Stimulated activated CD8-positive, alpha-beta memory T cell treated with anti-CD3 and anti-CD28 coated beads, Interleukin-4, amount 100 ng/mL, for 1 hour (primary cell): ENCODE measurements at places on chromosomes 7 and 10.

GRCh38 chr10:100998991-100999741 is 442 bp upstream of the LZTS2 start:
- peak; percentile 59 for DNase-seq

DNA sequence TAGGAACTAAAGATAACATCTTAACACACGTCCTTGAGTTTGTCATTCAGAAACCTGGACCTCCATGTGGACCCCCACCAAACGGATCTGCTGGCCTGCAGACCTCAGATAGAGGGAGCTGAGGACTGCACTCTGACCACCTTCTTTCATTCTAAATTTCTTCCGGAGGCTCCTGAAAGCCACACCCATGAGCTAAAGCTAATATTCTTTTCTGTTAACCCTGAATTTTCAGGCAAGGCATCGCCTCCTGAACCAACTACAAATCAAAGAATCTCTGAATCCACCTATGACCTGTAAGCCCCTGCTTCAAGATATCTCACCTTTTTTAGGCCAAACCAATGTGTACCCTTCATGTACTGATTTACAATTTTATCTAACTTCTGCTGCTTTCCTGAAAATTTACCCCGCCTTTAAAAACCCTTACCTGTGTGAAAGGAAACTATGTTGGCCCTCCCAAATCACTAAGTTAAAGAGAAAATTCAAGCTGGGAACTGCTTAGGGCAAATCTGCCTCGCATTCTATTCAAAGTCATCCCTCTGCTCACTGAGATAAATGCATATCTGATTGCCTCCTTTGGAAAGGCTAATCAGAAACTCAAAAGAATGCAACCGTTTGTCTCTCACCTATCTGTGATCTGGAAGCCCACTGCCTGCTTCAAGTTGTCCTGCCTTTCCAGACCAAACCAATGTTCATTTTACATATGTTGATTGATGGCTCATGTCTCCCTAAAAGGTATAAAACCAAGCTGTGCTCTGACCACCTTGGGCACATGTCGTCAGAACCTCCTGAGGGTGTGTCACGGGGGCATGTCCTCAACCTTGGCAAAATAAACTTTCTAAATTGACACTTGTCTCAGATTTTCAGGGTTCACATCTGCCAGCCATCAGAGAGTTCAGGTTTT is 7.7 kb upstream of the MSMB start:
- DNase-seq: no peak

DNA sequence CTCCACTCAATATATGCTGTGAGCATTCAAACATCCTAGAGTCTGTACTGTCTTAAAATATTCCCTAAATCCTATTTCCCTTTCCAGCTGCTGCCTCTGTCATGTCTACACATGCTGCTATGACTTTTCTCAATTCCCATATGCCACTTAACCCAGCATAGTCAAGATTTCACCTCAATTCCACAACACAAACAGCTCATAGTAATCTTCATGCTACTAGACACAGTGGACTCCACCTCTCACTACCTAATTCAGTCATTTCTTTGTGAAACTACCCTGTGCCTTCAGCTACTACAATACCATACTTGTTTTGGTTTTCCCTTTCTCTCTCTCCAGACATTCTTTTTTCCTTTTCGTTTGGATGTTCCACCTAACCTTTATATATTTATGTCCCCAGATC is 45.5 kb downstream of the GSAP start:
- DNase-seq: no peak

- no peak for DNase-seq
These were observed 36.6 kb downstream of the KCNH2 start for GRCh38 chr7:150941351-150942000.

- DNase-seq: no peak
These were observed 229.7 kb downstream of the CDK14 start for GRCh38 chr7:90825779-90826178.

GRCh38 chr7:83143107-83143506 is 19.6 kb downstream of the PCLO start:
- no peak for DNase-seq

DNA sequence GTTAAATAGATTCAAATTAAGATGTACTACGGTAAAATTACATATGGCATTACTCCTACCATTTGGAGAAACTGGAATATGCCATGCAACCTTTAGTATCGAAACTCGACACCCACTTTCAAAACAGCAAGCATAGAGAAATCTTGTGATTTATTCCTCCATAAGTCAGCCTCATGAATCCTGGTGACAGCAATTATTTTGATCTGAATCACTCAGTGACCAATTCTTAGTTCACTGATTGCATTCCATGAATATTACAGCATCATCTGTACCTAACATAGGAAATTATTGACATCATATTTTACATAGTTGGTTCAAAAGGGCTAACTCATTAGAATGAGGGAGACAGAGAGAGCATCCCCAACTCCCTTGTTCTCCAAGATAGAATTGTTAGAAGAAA is 89.6 kb downstream of the CACNB2 start:
- no peak for DNase-seq

DNA sequence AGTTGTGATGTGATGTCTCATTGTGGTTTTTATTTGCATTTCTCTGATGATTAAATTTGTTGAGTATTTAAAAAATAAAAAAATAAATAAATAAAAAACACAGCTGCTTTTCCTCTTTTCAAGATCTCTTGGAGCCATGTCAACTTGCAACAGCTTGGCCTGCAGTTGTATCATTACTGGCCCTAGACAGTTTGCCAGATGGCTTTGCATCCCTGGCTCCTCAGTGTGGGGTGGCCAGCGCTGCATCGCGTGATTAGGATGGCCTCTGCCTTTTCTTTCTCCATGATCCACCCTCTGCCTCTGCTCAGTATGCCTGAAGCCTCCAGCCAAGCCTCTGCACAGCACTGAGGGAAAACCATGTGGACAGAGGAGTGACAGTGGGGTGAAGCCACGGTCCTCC is 96.8 kb downstream of the PPP1R3C start:
- DNase-seq: no peak

GRCh38 chr7:12092499-12093130 is 118.5 kb upstream of the TMEM106B start:
- DNase-seq: no peak

DNA sequence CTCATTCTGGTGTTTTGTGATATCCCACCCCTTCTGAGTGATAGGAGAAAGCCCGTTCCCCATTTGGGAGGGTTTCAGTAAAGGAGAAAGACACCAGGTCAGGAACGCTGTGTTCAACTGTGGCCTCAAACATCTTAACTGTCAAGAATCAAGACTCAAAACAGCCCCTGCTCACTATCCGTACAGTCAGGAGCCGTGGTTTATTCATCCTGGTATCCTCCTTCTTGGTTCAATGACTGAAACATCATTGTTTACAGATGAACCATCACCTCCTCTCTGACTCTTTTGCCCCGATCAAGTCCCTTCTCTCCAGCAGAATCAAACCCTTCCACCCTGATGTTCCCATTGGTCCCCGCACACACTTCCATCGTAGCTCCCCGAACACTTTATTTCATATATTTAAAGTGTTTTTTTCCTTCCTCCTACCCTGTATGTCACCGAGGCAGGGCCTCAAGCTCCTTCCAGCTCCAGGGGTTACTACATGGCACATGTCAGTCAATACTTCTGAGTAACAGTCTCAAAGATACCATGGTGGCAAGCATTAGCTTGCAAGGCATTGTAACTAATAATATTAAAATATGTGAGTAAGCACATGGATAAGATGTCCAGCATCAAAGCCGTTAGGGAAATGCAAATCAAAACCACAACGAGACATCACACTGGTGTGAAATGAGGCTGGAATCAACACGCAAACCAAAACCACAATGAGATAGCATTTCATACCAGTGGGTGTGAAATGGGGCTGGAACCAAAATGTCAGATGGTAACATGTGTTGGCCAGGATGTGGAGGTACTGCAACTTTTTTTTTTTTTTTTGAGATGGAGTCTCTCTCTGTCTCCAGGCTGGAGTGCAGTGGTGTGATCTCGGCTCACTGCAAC is 124.7 kb upstream of the C1QL3 start:
- DNase-seq: no peak

- DNase-seq: no peak
These were observed 60.4 kb downstream of the ADD3 start for GRCh38 chr10:110067960-110068770.

DNA sequence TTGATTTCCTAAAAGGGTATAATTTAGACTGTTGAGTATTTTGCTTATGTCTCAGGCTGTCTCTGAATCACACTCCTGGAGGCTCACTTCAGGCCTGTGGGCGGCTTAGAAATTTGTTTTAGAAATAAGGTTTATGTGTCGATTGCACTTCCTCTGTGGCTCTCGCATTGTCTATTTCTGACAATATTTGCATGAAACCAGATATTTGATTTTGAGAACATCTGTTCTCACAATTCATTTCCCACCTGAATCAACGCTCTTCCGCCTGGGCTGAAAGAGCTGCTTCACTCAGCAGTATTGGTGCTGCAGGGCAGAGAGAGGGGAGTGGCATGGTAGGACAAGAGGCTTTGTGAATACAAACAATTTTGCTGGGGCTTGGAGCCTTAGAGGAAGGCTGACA is 262.0 kb downstream of the ADRA2A start:
- no peak for DNase-seq

- DNase-seq: no peak
These were observed 12.1 kb upstream of the NPY start for GRCh38 chr7:24271938-24272337.

GRCh38 chr7:64775289-64775688 is 18.9 kb upstream of the ZNF138 start:
- no peak for DNase-seq

GRCh38 chr10:126075009-126075408 is 178.6 kb downstream of the FANK1 start:
- no peak for DNase-seq

DNA sequence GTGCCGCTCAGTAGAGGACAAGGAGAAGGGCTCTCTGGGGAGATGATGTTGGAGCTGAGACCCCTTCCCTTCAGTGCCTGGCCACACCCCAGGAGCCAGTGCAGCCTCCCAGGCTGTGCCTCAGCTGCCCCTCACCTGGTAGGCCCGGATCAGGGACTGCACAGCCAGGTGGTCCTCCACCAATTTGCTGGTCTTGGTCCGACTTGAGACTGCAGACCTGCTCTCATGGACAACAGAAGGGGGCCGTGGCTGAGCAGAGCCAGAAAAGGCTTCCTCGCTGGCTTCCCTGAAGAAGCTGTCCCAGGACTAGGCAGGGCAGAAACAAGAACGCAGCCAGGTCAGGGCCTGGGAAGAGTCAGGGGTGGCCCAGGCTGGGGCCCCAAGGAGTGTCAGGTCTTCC is 5.5 kb downstream of the OGDHL start:
- no peak for DNase-seq

- no peak for DNase-seq
These were observed 1.4 kb downstream of the EPHB4 start for GRCh38 chr7:100825751-100826513.

DNA sequence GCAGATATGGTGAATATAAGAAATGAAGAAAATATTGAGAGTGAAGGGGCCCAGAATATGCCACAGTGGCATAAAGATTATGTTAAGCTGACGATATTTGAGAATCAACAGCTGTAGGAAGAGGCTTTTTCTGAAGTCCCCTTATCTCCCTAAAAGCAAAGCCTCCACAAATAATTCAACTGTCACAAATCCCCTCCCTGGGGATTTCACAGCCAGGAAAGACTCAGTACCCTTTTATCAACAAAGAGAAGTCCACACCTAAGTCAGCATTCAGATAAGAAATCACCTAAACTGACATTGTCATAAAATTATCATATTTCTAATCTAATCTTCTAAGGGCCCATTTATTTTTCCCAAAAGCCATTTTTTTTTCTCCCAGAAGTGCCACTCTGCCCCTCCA is 284.9 kb upstream of the VWC2 start:
- DNase-seq: no peak

- no peak for DNase-seq
These were observed 13.0 kb downstream of the STK32C start for GRCh38 chr10:132294561-132295318.

DNA sequence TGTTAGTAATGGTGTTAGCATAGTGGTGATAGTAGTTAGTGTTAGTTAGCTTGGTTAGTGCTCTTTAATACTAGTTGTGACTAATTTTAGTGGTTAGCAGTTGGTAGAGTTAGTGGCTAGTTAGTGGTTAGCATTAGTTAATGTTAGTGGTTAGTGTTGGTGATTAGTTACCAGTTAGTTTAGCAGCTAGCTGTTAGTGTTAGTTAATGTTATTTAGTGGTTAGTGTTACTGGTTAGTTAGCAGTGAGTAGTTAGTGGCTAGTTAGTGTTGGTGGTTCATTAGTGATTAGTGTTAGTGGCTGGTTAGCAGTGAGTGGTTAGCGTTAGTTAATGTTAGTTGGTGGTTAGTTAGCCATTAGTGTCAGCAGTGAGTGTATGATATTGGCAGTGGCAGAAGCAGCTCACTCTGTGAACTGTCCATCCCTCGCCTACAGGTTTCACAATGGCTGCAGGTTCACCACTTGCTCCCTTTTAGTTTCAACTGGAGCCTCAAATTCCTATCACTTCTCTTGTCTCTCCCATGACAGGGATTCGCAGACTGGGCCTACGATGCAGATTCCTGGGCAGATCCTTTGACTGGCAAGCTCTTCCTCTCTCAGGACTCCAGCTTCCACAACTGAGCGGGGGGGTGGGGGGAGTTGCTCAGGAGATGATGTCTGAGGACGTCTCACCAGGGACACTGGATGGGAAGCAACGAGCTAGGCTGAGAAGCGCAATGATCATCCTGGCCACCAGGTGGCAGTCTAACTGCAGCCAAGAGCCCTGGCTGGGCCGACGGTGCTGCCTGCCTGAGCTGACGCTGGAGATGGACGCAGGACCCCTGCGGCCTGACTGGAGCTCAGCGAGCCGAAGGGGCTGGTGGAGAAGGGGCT is 19.5 kb downstream of the GHRHR start:
- DNase-seq: peak; percentile 57

GRCh38 chr7:9022456-9022855 is 589.0 kb downstream of the NXPH1 start:
- no peak for DNase-seq

DNA sequence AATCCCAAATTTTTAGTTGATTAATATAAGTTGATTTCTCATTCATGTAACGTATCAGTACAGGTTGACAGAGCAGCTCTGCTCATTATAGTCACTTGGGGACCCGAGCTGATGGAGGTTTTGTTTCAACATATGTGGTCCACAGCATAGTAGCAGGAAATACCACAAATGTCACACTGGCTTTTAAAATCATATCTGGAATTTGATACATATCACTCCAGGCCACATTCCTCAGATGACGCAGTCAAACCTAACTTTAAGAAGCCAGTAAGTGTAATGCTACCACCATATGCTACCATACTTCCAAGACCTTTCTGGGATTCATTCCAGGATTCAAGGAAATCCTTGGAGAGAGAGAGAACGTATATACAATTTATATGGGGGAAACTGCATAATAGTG is 156.3 kb downstream of the PHF14 start:
- DNase-seq: no peak
